ENCODE measurements at places on chromosomes 5 and 9. TPM values are rescaled to one million over a fixed set of nuclear protein-coding genes. Genes with fewer than 3 reads are reported as not detected.

Gene MTAP
- total RNA-seq, result 9.1 TPM

Gene SV2C
- total RNA-seq, result 0.04 TPM

DNA sequence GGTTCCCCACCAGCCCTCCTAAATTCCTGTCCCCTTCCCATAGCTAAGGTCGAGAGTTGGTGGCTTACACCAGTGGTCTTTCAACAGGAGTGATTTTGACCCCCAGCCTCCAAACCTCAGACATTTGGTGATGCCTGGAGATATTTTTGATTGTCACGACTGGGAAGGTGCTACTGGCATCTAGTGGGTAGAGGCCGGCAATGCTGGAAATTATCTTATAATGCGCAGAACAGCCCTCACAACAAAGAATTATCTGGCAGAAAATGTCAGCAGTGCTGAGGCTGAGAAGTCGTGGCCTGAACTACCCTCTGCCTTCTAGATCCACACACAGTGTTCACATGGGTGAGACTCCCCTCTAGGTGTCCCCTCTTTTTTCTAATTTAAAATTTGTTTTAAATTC, 69.6 kb downstream of the IL31RA start:
- peak; percentile 13 for DNase-seq

Gene ZNF366
- total RNA-seq, result 4.4 TPM

GRCh38 chr5:150508828-150509227, 897 bp downstream of the NDST1 start:
- no peak for DNase-seq

Gene SEMA5A
- 14.1 TPM for total RNA-seq

DNA sequence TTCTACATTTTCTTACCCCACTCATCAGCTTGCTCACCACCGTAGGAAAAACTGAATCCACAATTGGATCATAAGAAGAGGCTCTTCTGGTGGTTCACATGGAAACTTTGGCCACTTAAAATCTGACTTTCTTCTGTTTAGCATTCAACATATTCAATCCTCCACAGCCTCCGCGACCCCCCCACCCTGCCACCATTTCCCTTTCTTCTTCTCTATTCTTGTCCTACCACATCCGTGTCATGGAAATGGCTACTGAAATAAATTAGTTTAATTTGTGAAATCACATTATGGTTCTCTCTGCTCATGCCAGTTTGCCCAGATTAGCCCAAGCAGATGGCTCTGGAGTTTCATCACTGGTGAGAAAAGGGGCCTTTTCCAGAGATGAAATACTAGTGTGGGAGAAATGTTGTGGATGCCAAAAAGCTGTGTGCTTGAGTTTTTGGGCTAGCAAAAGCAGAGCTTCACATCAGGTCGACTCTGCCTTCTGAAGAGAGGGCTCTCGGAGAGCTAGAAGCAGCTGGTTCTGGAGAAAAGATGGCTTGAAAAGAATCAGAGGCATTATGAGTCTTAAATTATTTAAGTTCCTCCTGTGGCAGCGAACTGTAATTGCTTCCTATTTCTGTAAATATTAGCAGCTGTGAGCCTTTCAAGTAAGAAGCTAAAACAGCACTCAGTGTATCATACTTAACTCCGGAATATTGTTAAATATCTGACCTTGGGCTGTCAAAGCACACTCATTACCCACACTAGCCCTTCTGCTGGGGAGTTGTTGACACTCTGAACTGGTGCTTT, 107.1 kb downstream of the MAT2B start:
- no peak for DNase-seq

Gene PDE8B
- 64.5 TPM for total RNA-seq

DNA sequence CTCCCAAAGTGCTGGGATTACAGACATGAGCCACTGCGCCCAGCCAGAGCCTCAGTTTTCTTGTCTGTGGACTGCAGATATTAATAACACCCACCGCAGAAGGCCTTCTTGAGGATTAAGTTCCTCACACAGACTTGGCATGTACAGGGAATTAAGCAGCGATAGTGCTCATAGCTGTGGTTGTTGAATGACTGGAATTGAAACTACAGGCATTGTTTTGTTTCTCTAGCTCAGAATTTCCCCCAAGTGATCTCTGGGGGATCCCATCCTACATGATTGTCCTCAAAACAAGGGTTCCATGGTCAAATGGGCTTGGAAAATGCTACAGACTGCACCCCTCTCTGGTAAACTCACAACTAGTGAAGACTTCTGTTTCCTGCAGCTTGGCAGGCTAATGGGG, 44.2 kb upstream of the TDRD7 start:
- DNase-seq, result no peak

Gene ARSK
- 3.7 TPM for total RNA-seq

DNA sequence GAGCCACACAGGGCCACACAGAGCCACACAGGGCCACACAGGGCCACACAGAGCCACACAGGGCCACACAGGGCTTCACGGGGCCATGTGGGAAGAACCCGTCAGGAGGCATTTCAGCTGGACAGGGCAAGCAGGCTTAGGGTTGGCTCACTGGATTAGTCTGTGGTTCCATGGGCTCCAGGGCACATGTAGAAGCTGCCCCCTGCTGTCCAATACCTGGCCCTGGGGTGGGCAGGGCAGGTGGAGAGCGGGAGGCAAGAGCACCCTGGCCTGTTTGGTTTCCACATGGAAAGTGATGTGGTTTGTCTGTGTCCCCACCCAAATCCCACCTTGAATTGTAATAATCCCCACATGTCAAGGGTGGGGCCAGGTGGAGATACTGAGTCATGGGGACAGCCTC, 16.4 kb upstream of the LPCAT1 start:
- peak; percentile 43 for DNase-seq

DNA sequence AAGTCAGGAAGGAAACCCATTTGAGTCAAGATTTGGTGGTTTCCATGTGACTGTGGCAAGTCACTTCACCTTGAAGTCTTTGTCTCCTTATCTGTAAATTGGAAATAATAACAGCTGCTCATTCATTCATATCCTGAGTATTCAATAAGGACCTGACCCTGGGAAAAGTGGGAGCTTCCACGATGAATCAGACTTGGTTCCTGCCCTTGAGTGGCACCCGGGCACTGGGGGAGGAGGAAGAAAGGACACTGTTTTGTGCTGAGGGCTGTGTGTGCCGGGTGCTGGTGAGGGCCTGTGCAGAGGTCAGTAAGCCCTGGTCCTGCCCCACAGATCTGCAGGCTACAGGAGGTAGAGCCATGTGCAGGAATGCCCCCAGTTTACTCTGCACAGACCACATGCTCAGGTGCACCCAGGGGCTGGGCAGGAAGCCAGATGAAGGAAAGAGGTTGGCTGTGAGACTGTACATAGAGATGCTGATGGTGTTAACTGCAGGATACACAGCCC, 6.8 kb downstream of the NDST1 start:
- no peak for DNase-seq

Gene TMEM215
- total RNA-seq, result not detected

Gene IFNK
- total RNA-seq, result not detected

Gene TLE1
- total RNA-seq, result 17.1 TPM

GRCh38 chr9:436482-436881, 221.8 kb downstream of the DOCK8 start:
- DNase-seq, result no peak

DNA sequence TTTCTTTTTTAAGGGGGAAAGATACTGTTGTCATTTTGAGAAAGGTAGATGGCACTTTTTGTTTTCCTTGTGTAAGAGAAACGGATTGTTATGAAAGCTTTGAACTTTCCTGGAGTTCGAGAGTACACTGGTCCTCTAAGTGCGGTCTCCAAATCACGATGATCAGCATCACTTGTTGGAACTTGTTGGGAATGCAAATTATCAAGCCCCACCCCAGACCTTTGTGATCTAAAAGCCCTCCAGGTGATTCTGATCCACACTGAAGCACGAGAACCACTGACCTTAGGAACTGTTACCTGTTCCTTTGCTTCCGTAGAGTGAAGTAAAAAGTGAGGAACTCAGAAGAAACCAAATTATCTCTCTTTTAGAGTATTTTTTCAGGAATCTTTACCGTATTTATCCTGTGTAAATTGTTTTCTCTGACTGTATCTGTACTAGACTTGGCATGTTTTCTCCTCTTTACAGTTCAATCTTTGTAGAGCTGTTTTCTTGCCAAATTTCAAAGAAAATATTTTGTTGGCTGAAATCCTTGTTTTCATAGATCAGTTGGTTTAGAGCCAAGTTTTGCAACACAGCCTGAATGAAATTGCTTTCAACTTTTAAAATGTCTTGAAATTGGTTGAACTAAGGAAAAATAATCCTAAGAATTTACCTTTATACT, 4.0 kb downstream of the MAT2B start:
- no peak for DNase-seq

- DNase-seq, result no peak
Observed at GRCh38 chr5:122772446-122772845, 2.4 kb upstream of the SNX2 start.

GRCh38 chr9:125574126-125574877, 132.7 kb downstream of the MAPKAP1 start:
- DNase-seq, result no peak

DNA sequence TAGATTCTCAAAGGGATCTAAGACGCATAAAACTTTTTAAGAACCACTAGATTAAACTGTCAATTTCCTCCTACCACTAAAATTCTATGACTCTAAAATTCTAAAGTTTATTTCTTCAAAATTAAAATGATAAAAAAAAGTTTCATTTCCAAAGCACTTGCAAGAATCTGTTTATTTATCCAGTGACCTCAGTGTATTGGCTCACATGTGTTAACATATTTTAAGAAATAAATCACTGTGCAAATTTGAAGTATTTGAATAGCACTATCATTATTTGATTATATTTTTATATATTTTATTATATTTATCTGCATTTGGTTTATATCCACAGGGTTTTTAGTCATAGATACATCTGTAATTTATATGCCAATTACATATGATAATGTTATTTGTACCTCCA, 62.2 kb upstream of the SLC12A2 start:
- DNase-seq, result no peak

DNA sequence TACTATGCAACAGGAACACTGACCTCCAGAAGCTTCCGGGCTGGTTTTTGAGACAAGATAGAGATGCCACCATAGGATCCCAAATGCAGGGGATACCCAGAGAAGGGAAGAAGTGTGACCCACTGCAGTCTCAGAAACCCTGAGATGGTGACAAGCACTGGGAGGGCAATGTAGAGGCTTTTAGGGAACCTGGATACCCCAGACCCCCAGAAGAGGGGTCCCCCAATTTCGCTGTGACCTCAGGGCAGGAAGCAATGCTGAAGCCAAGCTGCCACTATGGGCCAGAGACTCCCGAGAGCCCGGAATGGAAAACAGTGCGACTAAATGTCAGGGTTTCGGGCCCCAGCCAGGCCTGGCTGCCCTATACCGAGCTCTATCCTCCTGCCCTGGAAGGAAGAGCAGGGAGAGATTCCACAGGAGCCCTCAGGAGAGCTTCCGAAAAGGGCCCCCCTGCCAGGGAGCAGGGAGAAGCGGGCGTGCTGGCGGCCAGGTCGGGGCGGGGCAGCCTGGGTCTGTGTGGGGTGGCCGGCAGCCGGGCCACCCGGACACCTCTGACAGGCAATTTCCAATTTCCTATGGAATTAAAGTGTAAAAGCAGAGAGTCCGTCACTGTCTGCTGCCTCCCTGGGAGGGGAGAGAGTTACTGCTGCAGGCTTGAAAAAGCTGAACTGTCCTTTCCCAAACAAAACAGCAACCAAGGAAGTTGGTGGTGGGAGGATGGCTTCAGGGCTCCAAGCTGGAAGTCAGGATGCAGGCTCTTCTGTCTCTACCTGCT, 154.2 kb downstream of the FGF18 start:
- DNase-seq, result no peak

DNA sequence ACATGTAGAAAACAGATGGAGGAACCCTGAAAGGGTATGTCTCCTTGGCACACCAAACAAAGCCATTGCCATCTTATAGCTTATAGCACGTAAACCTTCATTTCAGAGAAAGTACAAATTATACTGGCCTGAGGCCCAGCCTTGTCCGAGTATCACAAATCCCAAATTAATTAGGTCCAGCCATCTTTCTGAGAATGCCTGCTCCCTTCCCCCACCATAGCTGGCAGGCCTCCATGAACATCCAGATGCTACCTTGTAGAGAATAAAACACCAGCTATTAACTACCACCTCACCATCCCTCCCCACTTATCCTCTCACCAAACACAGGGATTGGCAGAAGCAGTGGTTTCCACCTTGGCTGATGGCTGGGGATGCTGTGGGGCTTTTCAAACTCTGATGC, 224.0 kb downstream of the SPOCK1 start:
- DNase-seq, result no peak

Gene CCL27
- not detected for total RNA-seq

- DNase-seq, result no peak
Observed at GRCh38 chr9:121698627-121699570, 47.5 kb downstream of the DAB2IP start.

GRCh38 chr5:147310059-147310704, 75.4 kb downstream of the STK32A start:
- DNase-seq, result no peak

DNA sequence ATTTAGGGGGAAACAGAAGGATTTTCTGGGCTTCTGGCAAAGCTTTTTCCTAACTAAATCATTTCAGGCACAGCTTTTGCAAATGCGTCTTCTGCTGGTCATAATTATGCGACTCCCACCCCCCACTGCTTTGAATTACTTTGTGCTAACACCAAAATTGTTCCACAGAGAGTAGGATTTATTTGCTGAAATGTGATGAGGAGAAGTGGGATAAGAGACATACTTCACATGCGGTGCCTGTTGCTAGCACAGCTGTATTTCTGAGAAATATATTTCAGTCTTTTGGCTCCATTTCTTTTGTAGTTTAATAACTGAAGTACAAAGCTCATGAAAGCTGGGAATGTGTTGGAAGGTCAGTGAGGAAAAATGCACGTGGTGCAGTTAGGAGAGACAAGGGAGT, 83.2 kb upstream of the TAS2R1 start:
- no peak for DNase-seq

Gene SHLD3
- total RNA-seq, result 2.4 TPM

DNA sequence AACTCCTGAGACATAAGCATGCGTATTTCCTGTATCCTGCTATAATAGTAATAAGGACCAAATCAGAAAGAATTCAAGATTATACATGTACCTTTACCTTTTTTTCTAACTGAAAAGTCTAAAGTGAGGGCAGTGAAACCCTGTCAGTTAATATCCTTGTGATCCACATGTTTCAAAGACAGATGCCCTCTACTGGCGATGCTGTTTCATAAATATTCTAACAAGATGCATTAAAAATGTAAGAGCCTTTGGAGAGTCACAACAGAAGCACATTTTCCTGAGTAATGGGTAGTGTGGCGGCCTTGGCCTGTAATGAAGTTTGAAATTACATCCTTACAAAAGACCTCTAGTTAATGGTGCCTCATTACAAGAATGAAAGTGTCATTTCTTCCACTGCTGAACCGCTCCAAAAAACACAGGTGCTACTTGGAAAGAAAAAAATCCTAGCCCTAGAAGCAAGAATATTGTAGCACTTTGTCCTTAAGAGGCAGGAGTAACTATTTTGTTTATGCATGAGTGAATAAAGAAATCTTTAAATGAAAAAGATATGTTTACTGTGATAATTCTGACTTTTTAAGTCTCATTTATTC, 232.6 kb downstream of the EPB41L4A start:
- DNase-seq, result no peak

Gene AGXT2
- not detected for total RNA-seq
